Activated naive CD8-positive, alpha-beta T cell treated with anti-CD3 and anti-CD28 coated beads, Interleukin-2, amount 10 ng/mL, durations not matched to agents 7 days and 5 days (primary cell): ENCODE measurements at places on chromosomes 4 and X.

DNA sequence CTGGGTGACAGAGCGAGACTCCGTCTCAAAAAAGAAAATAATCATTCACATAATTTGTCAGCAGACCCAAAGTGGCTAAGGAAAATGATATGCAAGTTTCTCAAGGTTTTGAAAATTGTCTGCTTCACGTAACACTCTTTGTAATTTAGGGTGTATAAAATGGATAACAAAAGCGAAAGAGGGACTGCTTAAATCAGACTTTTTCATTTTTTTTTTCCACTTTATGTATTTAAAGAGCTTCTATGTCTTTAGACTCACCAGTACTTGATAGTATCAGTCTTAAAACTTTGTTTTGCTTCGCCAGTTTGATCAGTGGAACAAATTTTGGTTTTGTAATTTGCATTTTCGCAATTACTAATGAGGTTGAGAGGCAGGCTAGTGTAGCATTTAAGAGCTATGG lies 34.6 kb downstream of the USP9X start:
- no peak for DNase-seq

DNA sequence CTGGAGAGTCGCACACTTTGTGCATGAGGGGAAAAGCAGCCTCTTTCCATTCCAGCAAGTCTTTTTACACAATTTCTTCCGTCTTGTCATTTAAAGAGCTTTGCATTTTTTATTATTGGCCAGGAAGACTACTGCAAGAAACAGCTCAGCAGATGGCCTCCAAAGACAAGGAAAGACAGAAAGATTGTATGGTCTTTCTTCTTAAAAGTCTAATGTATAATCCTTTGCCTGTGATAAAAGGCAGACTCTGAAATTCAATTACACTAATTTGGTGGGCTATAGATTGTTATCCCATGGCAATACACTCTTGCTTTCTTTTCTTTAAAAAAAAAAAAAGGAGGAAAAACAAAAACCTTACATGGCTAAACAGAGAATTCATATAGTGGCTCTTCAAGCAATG lies 5.9 kb downstream of the CAPN6 start:
- no peak for DNase-seq

DNA sequence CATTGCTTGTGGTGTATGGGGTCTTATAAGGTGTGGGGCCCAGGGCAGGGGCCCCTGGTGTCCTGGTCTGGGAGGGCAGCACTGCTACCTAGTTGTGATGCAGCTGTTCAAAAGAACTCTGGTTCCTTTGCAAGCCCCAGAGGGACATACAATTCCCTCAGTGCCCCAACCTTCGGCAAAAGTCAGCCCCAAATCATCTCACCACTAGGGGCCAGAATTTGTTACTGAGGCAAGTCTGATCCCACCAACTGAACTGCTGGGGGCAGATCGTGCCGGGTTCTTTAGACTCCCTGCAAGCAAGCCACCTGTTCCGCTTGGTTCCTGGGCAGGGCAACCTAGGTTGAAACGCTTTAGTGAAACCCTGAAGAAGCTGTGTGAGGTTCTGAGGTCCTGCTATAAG lies 180.1 kb upstream of the S100G start:
- no peak for DNase-seq

- no peak for DNase-seq
These were observed 339.2 kb downstream of the DCAF12L2 start for GRCh38 chrX:125826774-125827451.

- no peak for DNase-seq
These were observed 89.4 kb downstream of the AFF1 start for GRCh38 chr4:87024201-87024600.

DNA sequence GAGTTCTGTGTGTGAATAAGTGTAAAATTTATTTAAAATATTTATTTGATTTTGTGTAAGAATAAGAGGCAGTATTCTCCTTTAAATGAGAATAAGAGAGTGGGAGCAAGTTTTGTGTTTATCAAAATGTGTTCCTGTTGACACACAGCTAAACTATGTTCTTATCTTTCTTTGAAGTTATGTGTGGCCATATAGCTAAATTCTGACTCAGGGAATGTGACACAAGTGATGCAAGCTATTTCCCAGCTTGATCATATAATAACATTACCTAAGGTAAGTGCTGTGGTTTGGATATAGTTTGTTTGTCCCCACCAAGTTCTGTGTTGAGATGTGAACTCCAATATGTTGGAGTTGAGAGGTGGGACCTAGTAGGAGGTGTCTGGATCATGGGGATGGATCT lies 740.0 kb upstream of the IGFBP7 start:
- no peak for DNase-seq

DNA sequence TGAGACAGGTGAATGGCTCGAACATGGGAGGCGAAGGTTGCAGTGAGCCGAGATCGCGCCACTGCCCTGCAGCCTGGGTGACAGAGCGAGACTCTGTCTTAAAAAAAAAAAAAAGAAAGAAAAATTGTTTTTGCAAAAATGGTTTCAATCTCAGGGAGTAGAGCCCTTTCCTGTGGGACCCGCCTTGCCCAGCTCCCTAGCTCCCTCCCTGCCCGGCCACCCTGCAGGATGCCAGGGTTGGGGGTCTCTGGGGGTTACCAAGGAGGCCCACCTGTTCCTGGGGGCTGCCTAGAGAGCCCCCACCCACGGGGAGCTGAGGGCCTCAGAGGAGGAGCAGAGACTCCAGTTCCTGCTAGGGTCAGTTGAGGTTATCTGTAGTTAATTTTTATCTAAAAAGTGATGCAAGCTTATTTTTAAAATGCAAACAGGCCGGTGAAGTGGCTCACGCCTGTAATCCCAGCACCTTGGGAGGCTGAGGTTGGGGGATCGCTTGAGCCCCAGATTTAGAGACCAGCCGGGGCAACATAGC lies 18.7 kb upstream of the PLCXD1 start:
- no peak for DNase-seq

- DNase-seq, result no peak
These were observed 356.0 kb upstream of the RASGEF1B start for GRCh38 chr4:81827577-81828202.

DNA sequence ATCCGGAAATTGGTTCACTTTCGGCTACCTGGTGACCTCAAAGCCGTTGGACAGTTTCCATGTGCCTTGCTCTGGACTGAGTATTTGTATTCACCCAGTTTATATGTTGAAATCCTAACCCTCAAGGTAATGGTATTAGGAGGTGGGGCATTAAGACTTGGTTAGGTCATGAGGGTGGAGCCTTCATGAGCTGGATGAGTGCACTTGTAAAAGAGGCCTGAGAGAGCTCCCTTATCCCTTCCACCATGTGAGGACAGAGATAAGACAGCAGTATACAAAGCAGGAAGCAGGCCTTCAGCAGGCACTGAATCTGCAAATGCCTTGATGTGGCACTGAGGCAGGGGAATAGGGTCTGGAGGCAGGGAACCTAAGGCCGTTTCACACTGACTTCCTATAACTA lies 5.3 kb upstream of the OPHN1 start:
- no peak for DNase-seq

GRCh38 chrX:15221321-15221720 lies 48.6 kb downstream of the ASB9 start:
- no peak for DNase-seq

DNA sequence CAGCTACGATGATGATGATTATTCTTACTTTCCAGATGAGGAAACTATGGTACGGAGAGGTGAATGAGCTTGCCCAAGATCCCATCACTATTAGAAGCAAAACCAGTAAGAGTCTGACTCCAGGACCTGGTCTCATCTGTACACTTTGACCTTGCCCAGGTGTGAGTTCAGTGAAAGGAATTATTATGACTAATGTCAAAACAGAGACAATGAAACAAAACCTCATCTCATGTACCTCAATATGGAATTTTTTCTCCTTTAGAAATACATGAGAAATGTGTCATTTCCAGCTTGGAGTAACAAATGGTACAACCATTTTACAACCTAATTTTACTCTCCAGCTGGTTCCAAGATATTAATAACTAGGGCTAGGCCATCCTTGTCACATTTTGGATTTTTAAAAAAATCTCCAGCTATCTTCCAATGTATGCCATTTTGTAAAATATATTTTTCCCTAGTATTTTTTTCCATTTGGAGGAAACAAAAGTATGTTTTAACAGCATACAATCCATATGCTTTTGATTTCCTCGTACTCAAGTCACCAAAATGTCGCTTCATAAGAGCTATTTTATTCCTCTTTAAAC lies 213.8 kb downstream of the PTTG2 start:
- DNase-seq, result no peak

DNA sequence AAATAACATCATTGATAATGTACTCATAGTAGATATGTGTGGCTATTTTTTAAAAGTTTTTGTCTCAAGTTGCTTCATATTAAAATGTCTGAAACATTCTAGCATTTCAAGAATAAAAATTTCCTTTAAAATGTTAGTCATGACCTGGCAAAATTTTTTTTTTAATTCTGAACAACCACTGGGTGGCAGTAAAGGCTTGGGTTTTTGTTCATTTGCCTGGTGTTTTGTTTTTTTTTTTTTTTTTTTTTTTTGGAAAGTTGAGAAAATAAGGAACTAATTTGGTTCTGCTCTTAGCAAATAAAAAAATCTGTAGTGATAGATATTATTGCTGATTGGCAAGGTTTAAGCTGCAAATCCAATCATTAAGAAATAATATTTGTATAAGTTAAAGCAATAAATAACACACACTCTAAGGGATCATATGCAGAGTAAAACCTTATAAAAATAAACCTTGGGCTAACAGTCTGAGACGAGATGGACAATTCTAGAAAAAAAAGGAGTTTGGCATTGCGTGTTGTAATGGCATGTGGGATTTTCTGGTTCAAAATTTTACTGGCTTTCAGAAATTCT lies 81.4 kb downstream of the CEP44 start:
- DNase-seq, result no peak

DNA sequence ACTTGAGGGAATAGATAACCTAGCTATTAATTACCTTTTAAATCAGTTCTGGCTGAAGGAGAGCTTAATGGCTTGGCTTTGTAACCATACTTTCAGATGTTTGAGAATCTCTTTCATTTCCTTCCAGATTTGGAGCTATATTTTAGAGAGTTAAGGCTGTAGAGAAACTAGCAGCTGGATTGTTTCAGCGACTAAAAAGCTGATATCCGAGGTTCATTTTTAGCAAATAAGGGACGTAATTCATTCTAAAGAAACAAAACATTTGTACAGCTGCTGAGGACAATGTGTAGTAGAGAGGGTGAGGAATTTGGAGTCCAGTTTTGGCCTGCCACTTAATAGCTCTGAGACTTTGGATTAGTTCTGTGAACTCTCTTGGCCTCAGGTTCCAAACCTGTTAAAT lies 12.2 kb downstream of the OSTC start:
- DNase-seq, result no peak

DNA sequence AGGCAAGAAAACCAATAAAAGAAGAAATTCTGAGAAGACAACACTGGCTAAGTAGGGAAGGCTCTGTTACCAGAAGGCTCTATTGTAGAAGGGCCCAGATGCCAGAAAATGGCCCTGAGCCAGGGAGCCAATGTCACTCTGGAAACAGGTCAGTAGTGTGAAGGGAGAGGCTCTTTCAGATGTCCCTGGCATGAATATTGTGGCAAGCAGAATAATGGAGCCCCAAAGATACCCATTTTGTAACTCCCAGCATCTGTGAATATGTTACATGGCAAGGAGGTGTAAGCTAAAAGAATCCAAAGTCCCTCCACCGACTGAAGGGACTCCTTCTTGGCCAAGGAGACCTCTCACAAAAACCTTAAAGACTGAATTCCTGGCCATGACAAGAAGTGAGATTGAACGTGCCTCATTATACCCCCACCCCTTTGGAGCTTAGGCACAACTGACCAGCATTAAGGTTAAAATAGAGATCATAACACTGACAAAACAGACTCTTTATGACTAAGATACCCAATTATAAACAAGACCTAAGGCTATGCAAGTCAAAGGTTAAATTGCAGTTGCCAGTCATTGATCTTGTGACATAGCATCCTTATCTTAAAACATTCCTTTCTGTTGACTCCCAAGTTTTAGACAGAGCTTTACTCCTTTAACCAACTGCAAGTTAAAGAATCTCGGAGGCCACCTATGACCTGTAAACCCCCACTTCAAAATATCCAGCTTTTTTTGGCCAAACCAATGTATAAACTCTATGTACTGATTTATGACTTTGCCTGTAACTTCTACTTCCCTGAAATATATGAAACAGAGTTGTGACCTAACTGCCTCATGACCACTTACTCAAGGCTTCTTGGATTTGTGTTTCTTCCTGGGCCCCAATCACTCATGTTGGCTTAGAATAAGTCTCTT lies 42.2 kb upstream of the SMIM10 start:
- no peak for DNase-seq

DNA sequence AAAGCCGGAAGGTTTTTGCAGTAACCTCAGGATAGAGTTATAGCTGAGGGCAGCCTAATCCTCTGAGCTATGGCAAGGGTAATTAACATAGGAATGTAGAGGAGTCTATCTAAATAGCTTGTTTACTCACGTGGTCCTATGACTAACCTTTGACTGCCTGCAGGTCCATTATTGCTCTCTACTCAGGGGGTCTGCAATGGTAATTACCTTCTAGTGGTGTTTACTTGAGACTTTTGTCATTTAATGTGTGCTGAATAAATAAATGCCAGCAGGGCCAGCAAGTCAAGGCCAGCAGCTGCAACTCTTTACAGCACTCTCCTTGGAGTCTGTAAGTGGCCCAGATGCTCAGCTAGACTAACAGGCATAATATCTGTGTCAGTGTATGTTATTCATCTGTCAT lies 212.7 kb upstream of the FMR1 start:
- no peak for DNase-seq

DNA sequence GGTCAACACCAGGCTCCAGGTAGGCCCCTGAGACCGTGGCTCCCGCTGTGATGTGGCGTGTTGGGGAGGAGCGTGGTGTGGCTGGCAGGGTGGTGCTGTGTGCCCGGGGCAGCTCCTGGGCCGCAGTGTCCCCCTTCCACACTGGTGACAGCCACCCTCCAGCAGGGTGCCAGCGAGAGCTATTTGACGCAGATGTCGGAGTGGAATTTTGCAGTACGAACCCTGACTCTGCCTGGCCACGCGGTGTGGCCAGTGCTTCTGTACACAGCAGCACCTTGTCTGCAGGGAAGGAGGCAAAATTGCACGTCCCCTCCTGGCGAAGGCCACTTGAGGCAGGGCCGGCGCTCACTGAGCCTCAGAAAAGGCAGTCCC lies 53.2 kb downstream of the CPZ start:
- DNase-seq, result peak; percentile 9

- DNase-seq, result no peak
These were observed 91.3 kb upstream of the WDR44 start for GRCh38 chrX:118254611-118255010.
